ENCODE measurements at places on chromosomes 12 and 14. TPM values are rescaled to one million over a fixed set of nuclear protein-coding genes. Genes with fewer than 3 reads are reported as not detected.

Gene SLC4A8
- total RNA-seq = 3.9 TPM

Gene HIGD1C
- not detected for total RNA-seq

Gene ESYT1
- 120 TPM for total RNA-seq

GRCh38 chr12:67193704-67194103, 75.5 kb upstream of the CAND1 start:
- DNase-seq = peak; percentile 4

GRCh38 chr12:12474471-12474928, 88.2 kb downstream of the DUSP16 start:
- no peak for DNase-seq

GRCh38 chr14:105018414-105018813, 2.5 kb downstream of the CDCA4 start:
- DNase-seq = no peak

- no peak for DNase-seq
These were observed 53.6 kb downstream of the TEAD4 start for GRCh38 chr12:3012786-3013185.

DNA sequence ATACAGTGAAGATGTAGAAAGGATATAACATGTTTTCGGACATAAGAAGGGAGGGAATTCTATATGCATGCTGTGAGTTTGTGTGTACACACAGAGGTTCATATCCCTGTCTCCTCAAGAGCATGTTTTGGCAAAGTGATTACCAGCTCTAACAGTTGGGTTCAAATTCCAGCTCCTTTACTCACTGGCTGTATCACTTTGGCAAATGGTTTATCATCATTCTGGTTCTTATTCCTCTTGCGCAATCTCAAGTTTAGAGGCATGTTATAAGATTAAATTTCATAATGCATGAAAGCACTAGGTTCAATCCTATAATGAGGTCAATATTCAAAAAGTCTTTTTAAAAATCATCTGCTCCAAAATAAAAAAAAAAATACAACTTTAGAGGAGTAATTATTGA, 107.7 kb upstream of the LRFN5 start:
- DNase-seq = no peak

GRCh38 chr14:20418501-20418909, 5.2 kb upstream of the TEP1 start:
- DNase-seq = no peak

DNA sequence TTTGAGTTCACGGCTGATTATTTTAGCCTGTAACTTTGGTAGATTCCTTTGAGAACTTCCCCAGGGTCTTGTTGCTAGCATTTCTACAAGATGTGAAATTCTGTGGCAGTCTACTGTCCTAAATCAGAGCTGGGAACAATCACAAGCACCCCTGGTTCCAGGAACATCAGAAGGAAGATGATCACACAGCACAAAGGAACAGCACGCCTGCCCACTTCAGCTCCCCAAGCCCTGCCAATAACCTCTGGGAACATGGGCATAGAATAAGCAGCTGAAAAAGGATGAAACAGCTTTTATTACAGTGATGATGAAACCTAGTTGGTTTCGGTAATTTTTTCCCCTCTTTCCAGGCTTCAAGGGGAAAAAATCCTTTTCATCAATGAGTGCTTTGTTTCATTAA, 12.3 kb downstream of the GPR19 start:
- DNase-seq = no peak

- DNase-seq = peak; percentile 41
These were observed 27.4 kb upstream of the TSPAN9 start for GRCh38 chr12:3049611-3050249.

- DNase-seq = no peak
These were observed 304.4 kb downstream of the MED13L start for GRCh38 chr12:115973066-115973465.

- no peak for DNase-seq
These were observed 52.9 kb downstream of the PEBP1 start for GRCh38 chr12:118188690-118189371.

- DNase-seq = no peak
These were observed 115.1 kb upstream of the MDGA2 start for GRCh38 chr14:47790477-47790876.
